ENCODE measurements at places on chromosomes 4 and X. TPM values are rescaled to one million over a fixed set of nuclear protein-coding genes. Genes with fewer than 3 reads are reported as not detected.
A peak's percentile ranks its signal among the peaks of the same experiment; 100 is the strongest.

- DNase-seq = no peak
- peaks cover 15% of the 10 kb centered on the region for H3K36me3 ChIP-seq
- H3K27me3 ChIP-seq = peaks cover 2% of the 10 kb centered on the region
- peak overlapping the region; percentile 90 for H3K27ac ChIP-seq
- H3K4me1 ChIP-seq = peaks cover 39% of the 10 kb centered on the region
These were observed 9.1 kb downstream of the ZCCHC4 start for GRCh38 chr4:25321703-25322102.

DNA sequence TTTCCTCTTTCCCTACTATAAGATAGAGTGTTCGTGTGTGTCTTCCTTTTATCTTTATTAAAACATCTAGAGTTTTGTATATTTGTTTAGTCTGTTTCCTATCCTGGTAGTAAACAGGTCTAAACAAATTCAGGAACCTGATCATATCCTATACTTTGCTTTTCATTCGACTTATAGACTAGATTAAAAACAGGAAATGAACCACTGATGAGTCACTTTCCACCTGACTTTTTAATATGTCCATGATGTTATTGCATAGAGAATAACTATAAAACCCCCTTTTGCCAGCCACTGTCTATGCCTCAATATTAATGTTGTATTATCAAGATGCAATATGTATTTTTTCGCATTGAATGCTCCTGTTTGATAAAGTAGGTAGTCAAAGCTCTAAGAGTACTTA is 1794.0 kb downstream of the STIM2 start:
- H3K4me1 ChIP-seq = 0 out of 2 replicates have a peak, but pooled peaks cover 7% of the 10 kb centered on the region
- H3K4me3 ChIP-seq = no peak overlapping the region
- H3K27ac ChIP-seq = no peak overlapping the region

DNA sequence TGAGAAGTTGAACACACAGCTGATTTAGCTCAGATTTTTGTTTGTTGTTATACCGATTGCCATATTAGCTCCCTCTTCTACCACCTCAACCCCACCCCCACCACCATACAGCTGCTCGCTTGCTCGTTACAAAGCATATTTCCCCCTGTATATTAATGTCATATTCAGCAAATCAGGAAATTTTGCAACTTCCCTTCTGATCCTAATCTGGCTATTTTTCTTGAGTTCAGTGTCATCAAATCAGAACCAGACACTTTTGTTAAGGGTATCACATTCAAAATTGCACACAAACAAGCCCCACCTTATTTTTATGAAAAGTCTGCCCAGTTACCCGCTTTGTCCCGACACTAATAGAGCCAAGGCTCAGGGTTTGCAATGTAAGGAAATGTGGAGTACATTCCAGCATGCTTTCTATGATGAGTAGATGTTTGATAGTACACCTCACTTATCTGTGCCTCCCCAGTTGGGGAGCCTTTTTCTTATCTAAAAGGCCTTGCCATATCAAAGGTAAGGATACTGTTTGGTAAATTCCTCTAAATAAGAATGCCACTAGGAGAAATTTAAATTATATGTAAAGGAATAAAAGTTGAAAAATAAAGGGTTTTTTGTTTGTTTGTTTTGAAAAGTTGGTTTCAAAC is 212.2 kb downstream of the CBR4 start:
- no peak for DNase-seq
- H3K36me3 ChIP-seq = peaks cover 6% of the 10 kb centered on the region
- H3K4me3 ChIP-seq = peak overlapping the region; percentile 71
- no peaks in the 10 kb centered on the region for H3K27me3 ChIP-seq

DNA sequence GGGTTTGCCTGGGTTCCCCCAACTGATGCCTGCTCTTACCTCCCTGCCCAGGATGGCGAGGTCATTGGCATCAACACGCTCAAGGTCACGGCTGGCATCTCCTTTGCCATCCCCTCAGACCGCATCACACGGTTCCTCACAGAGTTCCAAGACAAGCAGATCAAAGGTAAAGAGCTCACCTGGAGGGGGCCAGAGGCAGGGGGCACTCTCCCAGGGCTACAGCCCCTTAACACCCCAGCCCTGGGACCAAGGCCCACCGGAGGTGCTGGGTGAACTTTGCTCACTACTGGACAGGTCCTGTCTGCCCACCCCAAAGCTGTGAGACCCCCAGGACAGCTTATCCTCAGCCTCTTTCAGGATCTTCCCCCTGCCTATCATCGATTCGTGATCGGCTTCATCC is 24.5 kb downstream of the HTRA3 start:
- no peaks in the 10 kb centered on the region for H3K27me3 ChIP-seq
- no peak for DNase-seq
- H3K4me3 ChIP-seq = no peak overlapping the region
- peaks cover 9% of the 10 kb centered on the region for H3K4me1 ChIP-seq
- H3K27ac ChIP-seq = no peak overlapping the region

The FGFBP1 gene
- total RNA-seq = not detected

- H3K27me3 ChIP-seq = no peaks in the 10 kb centered on the region
- peaks cover 29% of the 10 kb centered on the region for H3K4me1 ChIP-seq
- H3K4me3 ChIP-seq = peak overlapping the region; percentile 68
- DNase-seq = peak; percentile 39
- peak overlapping the region; percentile 75 for H3K27ac ChIP-seq
These were observed 30.8 kb downstream of the DIAPH2 start for GRCh38 chrX:96715481-96715880.

GRCh38 chr4:156829201-156829873 is 142.3 kb downstream of the PDGFC start:
- no peaks in the 10 kb centered on the region for H3K27me3 ChIP-seq
- peak overlapping the region; percentile 84 for H3K27ac ChIP-seq
- peak overlapping the region; percentile 79 for H3K4me3 ChIP-seq

GRCh38 chr4:68267433-68267944 is 22.0 kb upstream of the TMPRSS11B start:
- peak overlapping the region; percentile 30 for H3K27ac ChIP-seq
- peak; percentile 55 for DNase-seq
- no peak overlapping the region for H3K4me3 ChIP-seq
- peaks cover 24% of the 10 kb centered on the region for H3K4me1 ChIP-seq

The SOD3 gene
- total RNA-seq = 16.9 TPM

The CLNK gene
- not detected for total RNA-seq

- no peaks in the 10 kb centered on the region for H3K36me3 ChIP-seq
- no peaks in the 10 kb centered on the region for H3K4me1 ChIP-seq
- peaks cover 8% of the 10 kb centered on the region for H3K27me3 ChIP-seq
- DNase-seq = no peak
- no peak overlapping the region for H3K27ac ChIP-seq
These were observed 86.3 kb downstream of the GPRIN3 start for GRCh38 chr4:89221167-89221867.

DNA sequence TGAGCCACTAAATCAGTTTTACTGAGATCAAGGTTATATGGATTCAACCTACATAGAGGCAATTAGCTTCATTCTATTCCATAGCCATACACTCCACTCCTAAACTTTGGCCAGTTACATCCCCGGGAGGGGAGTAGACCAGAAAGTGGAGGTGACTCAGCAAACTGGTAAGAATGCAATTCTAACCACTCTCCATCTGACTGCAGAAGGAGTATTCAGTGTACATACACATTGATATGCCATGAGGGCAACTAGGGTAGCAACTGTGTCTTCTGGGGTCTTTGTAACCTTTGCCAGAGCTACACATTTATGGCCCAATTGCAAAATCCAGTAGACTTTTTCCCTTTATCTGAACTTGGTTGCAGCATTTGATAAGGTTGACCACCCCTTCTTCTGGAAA is 7.6 kb downstream of the SLC25A43 start:
- peaks cover 50% of the 10 kb centered on the region for H3K4me1 ChIP-seq
- H3K27ac ChIP-seq = peak overlapping the region; percentile 75
- H3K4me3 ChIP-seq = no peak overlapping the region
- DNase-seq = peak; percentile 23
- H3K27me3 ChIP-seq = no peaks in the 10 kb centered on the region
- H3K36me3 ChIP-seq = peaks cover 14% of the 10 kb centered on the region

The DHRSX gene
- 27.2 TPM for total RNA-seq

GRCh38 chr4:39157520-39157919 is 24.8 kb upstream of the WDR19 start:
- H3K4me3 ChIP-seq = no peak overlapping the region
- DNase-seq = no peak
- no peaks in the 10 kb centered on the region for H3K4me1 ChIP-seq
- no peak overlapping the region for H3K27ac ChIP-seq

The PNCK gene
- total RNA-seq = 0.38 TPM

DNA sequence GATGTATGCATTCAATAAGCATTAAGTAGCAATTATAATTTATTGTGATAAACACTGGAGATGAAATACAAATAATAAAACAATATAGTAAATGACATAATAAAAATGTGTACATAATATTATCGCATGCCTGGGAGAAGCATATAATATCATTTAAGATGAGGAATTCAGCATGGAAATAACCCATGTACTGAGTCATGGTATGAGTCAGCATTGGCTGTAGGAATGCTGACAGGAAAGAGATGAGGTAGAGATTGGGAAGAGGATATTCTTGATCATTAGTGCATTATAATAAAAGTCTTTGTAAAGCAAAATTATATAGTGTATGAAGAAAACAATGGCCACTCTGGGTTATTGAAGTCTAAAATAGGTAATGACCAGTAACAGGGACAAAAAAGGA is 82.8 kb downstream of the MAGEB10 start:
- peak overlapping the region; percentile 42 for H3K27ac ChIP-seq
- H3K4me1 ChIP-seq = peaks cover 17% of the 10 kb centered on the region
- H3K36me3 ChIP-seq = no peaks in the 10 kb centered on the region
- no peaks in the 10 kb centered on the region for H3K27me3 ChIP-seq

The STBD1 gene
- 5.6 TPM for total RNA-seq

The DAPP1 gene
- not detected for total RNA-seq

DNA sequence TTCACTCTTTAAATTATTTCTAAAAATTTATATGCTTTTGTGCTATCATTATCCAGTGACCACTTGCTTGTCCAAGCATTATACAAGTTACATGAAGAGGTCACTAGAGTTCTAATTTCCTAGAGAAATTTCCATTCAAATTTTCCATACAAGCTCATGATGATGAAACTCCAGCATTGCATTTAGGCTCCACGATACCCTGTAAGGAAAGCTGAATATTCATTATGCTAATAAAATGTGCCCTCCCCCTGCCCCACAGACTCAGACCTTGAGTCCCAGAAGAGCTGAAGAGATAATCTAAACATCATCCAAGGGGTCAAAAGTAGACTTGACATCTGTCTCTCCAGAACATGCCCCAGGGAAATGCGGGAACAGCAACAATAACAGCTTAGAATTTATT is 19.6 kb upstream of the FAM156A start:
- H3K27ac ChIP-seq = no peak overlapping the region
- no peaks in the 10 kb centered on the region for H3K36me3 ChIP-seq
- no peaks in the 10 kb centered on the region for H3K27me3 ChIP-seq
- no peak overlapping the region for H3K4me3 ChIP-seq

DNA sequence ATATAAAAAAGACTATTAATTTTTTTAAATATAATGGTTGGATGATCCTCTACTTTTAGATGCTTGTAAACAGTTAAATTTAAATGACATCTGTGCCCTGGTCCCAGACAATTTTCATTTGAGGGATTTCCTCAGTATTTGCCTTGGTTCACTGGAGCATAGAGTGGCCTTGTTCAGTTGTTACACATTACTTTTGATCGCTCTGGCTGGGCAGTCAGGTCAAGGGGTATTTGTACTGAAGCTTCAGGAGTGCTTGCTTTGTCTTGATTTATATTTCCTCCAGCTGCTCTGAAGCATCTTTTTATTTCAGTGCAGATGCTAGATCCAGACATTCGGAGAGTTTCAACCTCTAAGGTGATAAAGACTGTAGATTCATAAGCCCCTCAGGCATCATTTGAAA is 50.0 kb downstream of the COMMD8 start:
- DNase-seq = no peak
- no peaks in the 10 kb centered on the region for H3K4me1 ChIP-seq
- peaks cover 29% of the 10 kb centered on the region for H3K27me3 ChIP-seq
- H3K27ac ChIP-seq = no peak overlapping the region
- no peaks in the 10 kb centered on the region for H3K36me3 ChIP-seq

DNA sequence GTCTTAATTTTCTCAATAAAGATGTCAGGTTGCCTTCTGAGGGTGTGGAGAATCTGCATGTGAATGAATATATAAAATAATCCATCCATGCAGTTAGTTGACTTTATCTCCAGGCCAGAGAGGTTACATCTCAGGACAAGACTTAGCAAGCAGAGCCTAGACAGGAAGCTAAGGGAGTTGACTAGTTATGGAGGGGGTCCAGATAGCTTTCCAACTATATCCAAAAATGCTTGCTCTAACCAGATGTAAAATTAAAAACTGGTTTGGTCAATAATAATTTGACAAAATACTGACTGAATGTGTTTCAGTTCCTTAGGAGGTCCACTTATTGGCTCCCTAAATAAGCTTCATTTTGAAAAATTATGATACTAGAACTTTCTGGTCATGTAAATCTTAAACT is 101.4 kb downstream of the PAPSS1 start:
- no peaks in the 10 kb centered on the region for H3K27me3 ChIP-seq
- DNase-seq = no peak
- peak overlapping the region; percentile 79 for H3K4me3 ChIP-seq
- peaks cover 34% of the 10 kb centered on the region for H3K36me3 ChIP-seq
- peak overlapping the region; percentile 75 for H3K27ac ChIP-seq

- no peaks in the 10 kb centered on the region for H3K27me3 ChIP-seq
- no peak overlapping the region for H3K4me3 ChIP-seq
- H3K36me3 ChIP-seq = no peaks in the 10 kb centered on the region
- no peak overlapping the region for H3K27ac ChIP-seq
These were observed 95.9 kb upstream of the FAT1 start for GRCh38 chr4:186819342-186820086.

- no peak for DNase-seq
- H3K36me3 ChIP-seq = no peaks in the 10 kb centered on the region
- no peak overlapping the region for H3K27ac ChIP-seq
- no peaks in the 10 kb centered on the region for H3K27me3 ChIP-seq
- no peak overlapping the region for H3K4me3 ChIP-seq
- H3K4me1 ChIP-seq = no peaks in the 10 kb centered on the region
These were observed 75.5 kb upstream of the IRS4 start for GRCh38 chrX:108811891-108812290.

The SATL1 gene
- not detected for total RNA-seq

GRCh38 chr4:82785611-82786400 is 12.8 kb downstream of the SCD5 start:
- peak overlapping the region; percentile 89 for H3K27ac ChIP-seq
- peaks cover 69% of the 10 kb centered on the region for H3K4me1 ChIP-seq
- peaks cover 3% of the 10 kb centered on the region for H3K27me3 ChIP-seq
- peaks cover 14% of the 10 kb centered on the region for H3K36me3 ChIP-seq
- peak overlapping the region; percentile 79 for H3K4me3 ChIP-seq
- DNase-seq = peak; percentile 81

- H3K4me3 ChIP-seq = no peak overlapping the region
- H3K27me3 ChIP-seq = no peaks in the 10 kb centered on the region
- H3K4me1 ChIP-seq = peaks cover 21% of the 10 kb centered on the region
- H3K27ac ChIP-seq = no peak overlapping the region
- H3K36me3 ChIP-seq = peaks cover 4% of the 10 kb centered on the region
These were observed 12.4 kb downstream of the ZDHHC9 start for GRCh38 chrX:129831091-129831885.

DNA sequence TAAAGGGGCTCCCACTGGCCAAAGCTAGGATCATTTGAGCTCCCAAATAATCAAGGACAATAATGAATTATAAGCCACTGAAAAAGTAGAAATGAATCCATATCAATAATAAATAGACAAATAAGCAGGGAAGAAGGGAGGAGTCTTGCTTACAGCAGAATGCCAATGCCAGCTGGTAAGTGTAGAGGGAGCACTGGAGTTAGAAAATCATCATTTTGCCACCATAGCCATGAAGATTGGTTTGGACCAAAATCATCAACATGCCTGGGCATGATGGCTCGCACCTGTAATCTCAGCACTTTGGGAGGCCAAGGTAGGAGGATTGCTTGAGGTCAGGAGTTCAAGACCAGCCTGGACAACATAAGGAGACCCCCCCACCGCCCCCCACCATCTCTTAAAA is 20.4 kb upstream of the SH3KBP1 start:
- H3K27me3 ChIP-seq = no peaks in the 10 kb centered on the region
- H3K4me3 ChIP-seq = no peak overlapping the region
- H3K36me3 ChIP-seq = no peaks in the 10 kb centered on the region
- H3K4me1 ChIP-seq = peaks cover 6% of the 10 kb centered on the region
- no peak overlapping the region for H3K27ac ChIP-seq
